ENCODE measurements at places on chromosomes 7 and 10. TPM values are rescaled to one million over a fixed set of nuclear protein-coding genes. Genes with fewer than 3 reads are reported as not detected.

The CNTNAP2 gene
- total RNA-seq, result 38.2 TPM

The CALCR gene
- 1.4 TPM for total RNA-seq

The IQCE gene
- 6.5 TPM for total RNA-seq

DNA sequence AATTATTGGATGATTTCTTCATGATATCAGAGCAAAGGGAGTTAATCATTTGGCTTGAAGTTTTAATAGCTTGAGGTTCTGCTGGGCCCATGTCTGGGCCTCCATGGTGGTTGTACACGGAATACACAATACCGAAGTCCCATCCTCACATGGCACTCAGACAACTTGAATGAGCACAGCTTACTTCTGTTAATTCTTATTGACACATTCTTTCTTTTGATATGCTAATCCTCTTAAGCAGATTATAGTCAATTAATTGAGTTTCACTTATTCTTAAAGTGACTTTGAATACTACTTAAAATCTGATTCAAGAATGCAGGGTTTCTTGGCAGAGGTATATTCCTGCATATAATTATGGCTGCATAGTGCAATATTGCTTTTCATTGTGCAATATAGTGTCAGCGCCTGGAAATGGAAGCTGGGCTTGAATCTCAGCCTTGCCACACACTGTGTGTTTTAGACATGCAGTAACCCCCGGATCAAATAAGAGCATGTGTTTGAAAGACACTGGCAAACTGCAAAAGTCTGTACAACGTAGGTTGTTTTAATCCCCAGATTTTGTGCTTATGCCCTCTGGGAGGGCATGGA, 543.5 kb upstream of the ADARB2 start:
- no peaks in the 10 kb centered on the region for H3K36me3 ChIP-seq
- H3K27me3 ChIP-seq, result no peaks in the 10 kb centered on the region
- H3K27ac ChIP-seq, result no peak overlapping the region
- peak; percentile 2 for DNase-seq
- H3K4me1 ChIP-seq, result peaks cover 13% of the 10 kb centered on the region
- no peak overlapping the region for H3K4me3 ChIP-seq

GRCh38 chr10:65325913-65326312, 1599.9 kb upstream of the LRRTM3 start:
- no peak overlapping the region for H3K27ac ChIP-seq
- no peak overlapping the region for H3K4me3 ChIP-seq
- peak; percentile 74 for DNase-seq
- H3K36me3 ChIP-seq, result no peaks in the 10 kb centered on the region

- no peak overlapping the region for H3K27ac ChIP-seq
- no peaks in the 10 kb centered on the region for H3K36me3 ChIP-seq
- H3K27me3 ChIP-seq, result no peaks in the 10 kb centered on the region
- DNase-seq, result peak; percentile 63
These were observed 101.6 kb downstream of the DYNC2I1 start for GRCh38 chr7:158957921-158958491.

The LYZL2 gene
- total RNA-seq, result not detected

DNA sequence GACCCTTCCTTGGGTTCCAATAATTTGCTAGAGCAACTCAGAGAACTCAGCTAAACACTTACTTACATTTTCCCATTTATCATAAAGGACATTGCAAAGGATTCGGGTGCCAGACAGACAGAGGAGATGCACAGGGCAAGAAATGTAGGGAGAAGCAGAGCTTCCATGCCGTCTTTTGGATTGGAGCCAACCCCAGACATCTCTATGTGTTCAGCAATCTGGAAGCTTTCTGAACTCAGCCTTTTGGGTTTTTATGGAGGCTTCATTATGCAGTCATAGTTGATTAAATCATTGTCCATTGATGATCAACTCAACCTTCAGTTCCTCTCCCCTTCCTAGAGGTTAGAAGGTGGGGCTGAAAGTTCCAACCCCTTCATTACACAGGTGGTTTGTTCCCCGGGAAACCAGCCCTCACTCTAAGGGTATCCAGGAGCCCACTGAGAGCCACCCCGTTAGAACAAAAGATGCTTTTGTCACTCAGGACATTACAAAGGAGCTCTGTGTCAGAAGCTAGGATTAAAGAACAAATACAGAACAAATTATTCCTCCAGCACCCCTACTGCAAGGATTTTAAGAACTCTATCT, 211.9 kb upstream of the VSTM2A start:
- peaks cover 24% of the 10 kb centered on the region for H3K4me1 ChIP-seq
- no peak overlapping the region for H3K27ac ChIP-seq
- no peaks in the 10 kb centered on the region for H3K27me3 ChIP-seq
- no peaks in the 10 kb centered on the region for H3K36me3 ChIP-seq
